ENCODE measurements at places on chromosomes 16 and 17.

GRCh38 chr16:88665148-88665547, 2.3 kb upstream of the MVD start:
- no peak for DNase-seq

GRCh38 chr17:51660266-51660665, 399.9 kb downstream of the UTP18 start:
- no peak for DNase-seq

DNA sequence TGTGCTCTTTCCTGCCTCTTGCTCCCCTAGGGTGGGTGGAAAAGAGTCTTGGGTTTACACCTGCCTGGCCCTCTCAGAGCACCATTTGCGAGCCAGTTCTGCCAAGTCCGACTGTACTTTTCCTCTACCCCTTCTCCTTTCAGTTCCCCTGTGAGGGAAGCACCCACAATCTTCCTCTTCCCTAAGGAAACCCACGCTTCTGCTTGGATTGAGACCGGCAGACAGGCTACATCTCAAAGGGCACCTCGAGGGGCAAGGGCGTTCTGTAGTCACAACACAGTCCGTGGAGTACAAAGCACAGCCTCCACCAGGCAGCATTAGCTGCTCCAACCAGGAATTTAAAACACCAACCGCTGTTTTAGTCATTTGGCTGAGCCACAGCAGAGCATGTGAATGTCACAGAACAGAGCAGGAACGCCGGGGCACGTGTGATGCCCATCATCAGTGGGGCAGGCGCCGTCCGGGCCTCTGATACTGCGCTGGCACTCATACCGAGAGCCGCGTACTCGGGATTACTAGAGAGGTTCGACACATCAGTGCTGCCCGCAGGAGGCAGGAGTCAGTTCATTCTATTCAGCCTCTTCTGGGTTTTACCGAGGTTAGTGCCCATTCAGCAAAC, 13.7 kb upstream of the MNT start:
- DNase-seq = no peak

DNA sequence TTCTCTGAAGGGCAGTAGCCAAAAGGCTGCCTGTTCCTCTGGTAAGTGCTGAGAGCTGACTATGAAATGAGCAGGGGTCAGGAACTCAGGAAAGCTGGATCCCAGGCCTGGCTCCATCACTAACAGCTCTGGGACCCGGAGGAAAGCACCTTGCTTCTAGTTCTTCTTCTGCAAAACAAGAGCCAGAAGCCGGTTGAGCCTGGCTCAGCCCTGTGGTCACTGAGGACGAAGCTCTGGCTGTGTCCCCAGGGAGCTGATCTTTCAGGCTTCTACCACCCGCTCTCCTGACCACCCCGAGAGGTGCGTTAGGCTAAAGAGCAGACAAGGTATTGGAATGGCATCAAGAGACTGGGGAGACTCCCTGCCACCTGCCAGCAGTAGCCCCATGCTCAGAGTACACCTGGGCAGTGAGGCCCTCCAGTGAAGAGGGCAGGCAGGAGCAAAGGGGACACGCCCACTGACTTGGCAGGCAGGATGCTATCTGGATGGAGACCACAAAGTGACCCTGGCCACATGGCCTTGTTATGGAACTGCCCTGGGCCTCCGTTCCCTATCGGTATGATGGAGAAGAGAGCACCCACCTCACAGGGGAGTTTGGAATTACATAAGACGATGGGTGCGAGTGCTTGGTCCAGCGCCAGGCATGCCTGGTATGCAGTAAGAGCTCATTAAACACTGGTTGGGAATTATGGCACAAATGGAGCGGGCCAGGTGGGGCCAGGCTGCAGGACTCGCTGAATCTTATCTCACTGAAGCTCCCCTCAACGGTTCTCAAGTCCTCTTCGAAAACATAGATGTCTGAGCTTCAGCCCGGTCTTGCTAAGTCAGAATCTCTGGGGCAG, 61.4 kb downstream of the COG7 start:
- DNase-seq = no peak

DNA sequence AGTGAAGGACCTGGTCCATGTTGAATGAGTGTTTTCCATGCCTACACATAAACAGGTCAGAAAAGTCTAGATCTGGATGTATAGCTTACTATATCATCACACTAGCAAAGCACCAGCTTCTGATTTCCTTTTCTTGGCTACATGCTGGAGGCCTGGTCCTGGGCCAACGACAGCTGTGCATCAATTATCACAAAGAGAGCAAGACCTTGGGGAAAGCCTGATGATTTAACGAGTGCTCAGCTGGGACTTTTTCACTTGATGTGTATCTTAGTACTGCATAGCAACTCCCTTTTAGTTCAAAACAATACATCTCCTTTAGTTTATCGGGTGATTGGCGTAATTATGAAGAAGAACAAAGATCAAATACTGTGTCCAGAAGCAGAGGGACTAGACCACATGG, 358.2 kb downstream of the KIF2B start:
- no peak for DNase-seq

- DNase-seq = no peak
These were observed 50.4 kb upstream of the HAS3 start for GRCh38 chr16:69055008-69055407.

- no peak for DNase-seq
These were observed 132.9 kb upstream of the FOXF1 start for GRCh38 chr16:86377251-86378022.

- DNase-seq = no peak
These were observed 11.2 kb upstream of the ANKRD40CL start for GRCh38 chr17:50778471-50778870.

GRCh38 chr16:22948603-22949368, 134.8 kb downstream of the HS3ST2 start:
- DNase-seq = peak; percentile 67

DNA sequence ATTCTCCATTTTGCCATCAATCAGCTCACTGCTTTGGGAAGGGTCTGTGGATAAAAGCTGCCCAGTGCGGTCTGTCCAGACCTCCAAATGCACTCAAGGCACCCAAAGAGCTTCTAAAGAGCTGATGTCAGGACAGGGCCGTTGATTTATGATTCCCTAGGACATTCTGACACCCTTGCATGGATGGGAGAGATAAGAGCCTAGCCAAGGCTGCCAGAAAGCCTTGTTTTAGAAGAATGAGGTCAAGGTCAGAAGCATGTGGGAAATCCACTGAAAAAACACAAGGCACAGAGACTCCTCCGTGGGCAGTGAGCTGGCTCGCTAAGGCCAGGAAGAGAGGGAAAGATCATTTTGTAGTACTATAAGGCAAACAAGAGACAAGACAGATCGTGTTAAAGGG, 214.0 kb downstream of the CDH11 start:
- no peak for DNase-seq

GRCh38 chr17:12568358-12569251, 97.1 kb upstream of the MYOCD start:
- DNase-seq = no peak

GRCh38 chr17:61005358-61005757, 327.7 kb downstream of the BCAS3 start:
- no peak for DNase-seq

GRCh38 chr17:78127239-78127887, 1.2 kb downstream of the TMC6 start:
- peak; percentile 53 for DNase-seq

GRCh38 chr17:75808905-75809621, 24.5 kb downstream of the UNK start:
- no peak for DNase-seq

- no peak for DNase-seq
These were observed at the start of gene SOX8 for GRCh38 chr16:981695-982144. Gene SOX8 (plus strand): TSS chr16:981770. CDS start chr16:981923, 153 bp downstream.

- no peak for DNase-seq
These were observed 23.9 kb downstream of the UBE2G1 start for GRCh38 chr17:4342535-4342934.

DNA sequence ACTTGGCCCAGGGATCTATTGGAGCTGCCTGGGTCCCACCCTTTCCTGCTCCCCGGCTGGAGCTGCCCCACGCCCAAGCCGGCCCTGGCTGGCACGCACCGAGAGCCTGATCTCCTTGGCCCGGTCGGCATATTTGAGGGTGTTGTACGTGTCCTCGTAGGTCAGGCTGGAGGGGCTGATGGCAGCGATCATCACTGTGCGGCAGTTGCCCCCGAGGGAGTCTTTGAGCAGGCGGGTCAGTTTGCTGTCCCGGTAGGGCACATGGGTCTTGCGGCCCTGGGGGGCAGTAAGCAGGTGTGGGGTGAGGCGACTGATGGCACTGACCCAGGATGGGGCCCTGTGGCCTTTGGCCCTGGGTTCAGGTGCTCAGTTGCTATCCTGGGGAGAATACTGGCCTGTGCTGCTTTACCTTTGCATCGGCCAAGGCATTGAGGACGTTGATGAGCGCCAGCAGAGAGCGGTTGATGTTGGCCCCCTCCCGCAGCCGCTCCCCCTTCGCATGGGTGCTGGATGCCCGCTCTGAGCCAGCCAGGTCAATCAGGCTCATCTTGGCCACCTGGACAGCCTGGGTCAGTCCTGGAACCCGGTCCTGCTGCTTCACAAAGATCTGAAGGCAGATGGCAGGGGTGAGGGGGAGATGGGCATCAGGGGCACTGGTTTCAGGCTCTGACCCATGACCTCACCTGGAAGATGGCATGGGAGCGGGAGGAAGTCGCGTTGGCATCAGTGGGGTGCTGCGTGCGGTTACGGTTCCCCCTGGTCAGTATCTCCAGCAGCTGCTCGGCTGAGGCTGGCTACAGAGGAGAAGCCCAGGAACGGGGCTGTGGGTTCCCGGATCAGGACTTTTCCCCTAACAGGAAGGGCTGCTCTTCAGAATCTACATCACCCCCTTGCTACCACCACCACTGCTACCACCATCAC, 13.5 kb downstream of the KIF18B start:
- DNase-seq = no peak

- DNase-seq = no peak
These were observed 29.0 kb upstream of the HEATR6 start for GRCh38 chr17:60107526-60108257.

GRCh38 chr16:6728381-6728780, 604.3 kb upstream of the RBFOX1 start:
- no peak for DNase-seq

DNA sequence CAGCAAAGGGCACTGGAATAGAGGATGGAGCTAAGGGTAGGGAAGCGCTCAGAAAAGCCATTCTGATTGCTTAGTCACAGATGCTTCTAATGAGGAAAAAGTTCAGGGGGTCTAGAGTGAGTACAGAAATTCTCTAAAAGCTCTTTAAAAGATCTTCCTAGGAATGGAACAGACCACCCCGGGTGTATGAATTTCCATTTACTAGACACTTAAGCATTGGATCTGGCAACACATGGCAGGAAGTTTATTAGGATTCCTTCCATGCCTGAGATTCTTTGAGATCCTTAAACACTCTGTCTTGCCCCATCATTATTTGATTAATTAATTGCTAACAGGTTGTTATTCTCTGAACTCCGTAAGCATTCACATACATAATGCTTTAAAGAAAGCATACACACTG, 8.5 kb downstream of the KRTAP9-7 start:
- no peak for DNase-seq

DNA sequence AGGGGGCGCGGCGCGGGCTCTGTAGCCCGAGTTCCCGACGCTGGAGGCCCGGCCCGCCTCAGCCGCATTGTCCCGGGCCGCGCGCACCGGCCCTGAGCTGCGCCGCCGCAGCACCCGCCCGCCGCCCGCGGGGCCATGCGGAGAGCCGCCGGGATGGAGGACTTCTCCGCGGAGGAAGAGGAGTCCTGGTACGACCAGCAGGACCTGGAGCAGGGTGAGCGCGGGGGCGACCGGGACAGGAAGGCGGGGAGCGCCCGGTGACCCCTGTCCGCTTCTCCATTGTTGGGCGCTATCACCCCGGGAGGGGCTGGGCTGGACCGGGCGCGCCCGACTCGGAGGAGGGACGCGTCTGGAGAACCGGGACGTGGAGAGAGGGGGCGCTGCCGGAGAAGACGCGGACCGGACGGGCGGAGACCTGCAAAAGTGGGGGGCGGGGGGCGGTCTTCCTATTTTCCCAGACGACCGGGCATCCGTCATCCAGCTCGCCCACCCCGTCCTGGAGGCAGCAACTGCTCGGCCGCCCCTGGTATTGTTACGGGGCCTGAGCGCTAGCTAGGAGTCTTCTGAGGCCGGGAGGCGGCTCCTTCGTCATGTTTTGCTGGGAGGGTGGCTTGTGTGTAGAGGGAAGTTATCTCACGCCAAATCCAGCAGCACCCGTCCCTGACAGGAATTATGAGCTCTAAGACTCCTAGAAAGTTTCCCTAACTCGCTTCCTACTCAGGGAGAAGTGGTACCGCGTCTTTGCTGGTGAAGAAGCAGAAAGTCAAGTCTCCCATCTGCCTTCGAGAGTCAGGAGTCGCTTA, 678 bp downstream of the CDR2L start:
- DNase-seq = peak; percentile 70

GRCh38 chr17:63587770-63588169, 12.9 kb upstream of the TACO1 start:
- no peak for DNase-seq
